CD4-positive, alpha-beta T cell (primary cell): ENCODE measurements at places on chromosomes 12 and 14.

DNA sequence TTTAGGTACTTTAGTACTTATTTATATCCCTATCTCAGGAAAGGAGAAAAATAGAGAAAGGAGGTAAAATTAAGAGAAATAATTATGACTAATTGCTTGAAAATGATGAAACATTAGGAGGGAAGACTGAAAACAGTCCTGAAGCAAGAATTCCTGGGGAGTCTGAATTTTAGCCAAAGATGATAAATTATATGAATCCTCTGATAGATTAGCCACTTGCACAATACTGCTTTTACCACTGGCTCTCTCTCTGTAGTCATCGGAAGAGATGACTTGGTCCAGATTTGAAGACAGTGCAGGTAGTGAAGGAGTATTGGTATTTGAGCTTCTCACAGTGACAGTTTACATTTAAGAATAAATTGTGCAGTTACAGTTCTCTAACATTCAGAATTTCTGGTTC lies 83.8 kb upstream of the CLEC14A start:
- DNase-seq, result no peak

DNA sequence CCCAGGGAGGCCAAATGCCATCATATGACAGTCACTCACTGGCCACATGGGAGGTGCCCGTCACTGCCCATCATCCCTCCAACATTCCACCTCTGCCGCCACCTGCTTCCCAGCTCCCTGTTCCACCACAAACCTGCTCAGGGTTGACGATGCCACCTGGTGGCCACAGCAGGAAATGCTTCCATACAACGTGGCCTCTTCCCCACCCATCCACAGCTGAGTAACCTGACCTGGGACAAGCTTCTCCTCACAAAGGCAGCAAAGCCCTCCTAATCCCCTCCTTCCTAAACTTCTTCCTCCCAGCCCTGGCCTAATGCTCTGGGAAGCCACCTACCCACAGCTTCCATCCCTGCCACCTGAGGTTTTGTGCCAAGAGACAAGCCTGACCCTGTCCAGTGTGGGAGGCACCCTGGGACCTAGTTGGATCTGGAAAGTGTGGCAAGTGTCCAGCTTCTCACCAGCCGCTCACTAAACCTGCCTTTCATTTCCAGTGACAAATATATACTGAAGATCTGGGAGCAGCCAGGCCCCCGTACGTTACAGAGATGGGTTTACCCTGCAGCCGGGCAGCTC lies 4.3 kb downstream of the DEGS2 start:
- no peak for DNase-seq

DNA sequence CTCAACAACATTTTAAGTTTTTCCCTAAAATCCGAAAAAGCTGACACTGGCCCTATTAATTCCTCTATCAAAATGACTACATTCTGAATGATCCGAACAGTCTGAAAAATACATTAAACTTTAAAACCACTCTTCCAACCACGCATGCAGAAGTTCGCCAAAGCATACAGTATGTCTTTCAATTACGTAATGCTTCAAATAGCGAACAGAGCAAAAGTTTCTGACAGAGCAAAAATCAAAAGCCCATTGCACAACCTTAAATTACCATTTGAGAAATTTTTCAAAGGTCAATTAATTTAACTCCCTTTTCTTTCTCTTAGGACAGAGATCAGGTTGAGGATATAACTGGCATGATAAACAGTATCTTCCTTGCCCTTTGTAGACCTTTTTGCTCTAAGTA lies 33.2 kb downstream of the LRIG3 start:
- DNase-seq, result no peak

DNA sequence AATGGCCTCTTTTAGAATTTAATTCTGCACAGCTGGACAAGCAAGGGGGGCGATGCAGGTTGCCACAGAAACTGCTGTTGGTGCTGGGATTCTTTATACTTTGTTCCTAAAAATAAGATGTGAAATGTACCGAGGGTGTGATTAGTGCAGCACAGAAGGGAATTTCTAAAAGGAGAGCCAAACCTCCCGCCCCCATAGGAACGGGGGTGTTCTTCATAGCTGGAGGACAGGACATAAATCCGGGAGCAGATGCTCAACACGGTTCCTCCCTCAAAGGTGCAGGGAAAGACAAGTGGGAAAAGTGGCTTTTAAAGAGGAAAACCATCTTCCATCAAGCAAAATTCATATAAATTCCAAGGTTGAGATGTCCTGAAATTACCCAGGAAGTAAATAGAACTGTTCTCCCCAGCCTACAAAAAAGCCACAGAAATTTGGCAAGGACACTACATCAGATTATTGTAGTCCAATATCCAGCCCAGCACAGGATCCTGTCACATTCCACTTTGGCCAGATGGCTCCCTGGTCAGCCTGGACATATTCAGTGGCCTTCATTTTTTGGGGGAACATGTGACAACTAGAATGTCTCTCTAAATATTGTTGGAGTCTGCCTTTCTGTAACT lies 51.4 kb upstream of the TMX1 start:
- no peak for DNase-seq

GRCh38 chr14:51019089-51019488 lies 74.8 kb upstream of the PYGL start:
- DNase-seq, result no peak
